AG09309 (cell line): ENCODE measurements at places on chromosomes 12 and 14.

- no peak for DNase-seq
Observed at GRCh38 chr12:110686294-110686903, 2.5 kb downstream of the HVCN1 start.

- DNase-seq, result no peak
Observed at GRCh38 chr12:54128416-54128815, 60.4 kb downstream of the SMUG1 start.

DNA sequence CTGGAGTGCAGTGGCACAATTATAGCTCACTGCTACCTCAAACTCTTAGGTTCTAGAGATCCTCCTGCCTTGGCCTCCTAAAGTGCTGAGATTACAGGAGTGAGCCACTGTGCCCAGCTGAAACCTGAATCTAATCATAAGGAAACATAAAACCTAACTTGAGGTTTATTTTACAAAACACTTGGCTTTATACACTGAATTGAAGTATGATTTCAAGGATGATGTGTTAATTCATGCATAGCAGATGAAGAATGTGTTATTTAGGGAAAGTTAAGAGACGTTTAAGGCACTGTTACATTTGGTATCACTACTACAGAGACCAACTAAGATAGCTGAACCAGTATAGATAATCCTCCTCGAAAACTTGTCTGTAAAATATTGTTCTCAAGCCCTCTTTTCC is 6.4 kb downstream of the DICER1 start:
- DNase-seq, result no peak

DNA sequence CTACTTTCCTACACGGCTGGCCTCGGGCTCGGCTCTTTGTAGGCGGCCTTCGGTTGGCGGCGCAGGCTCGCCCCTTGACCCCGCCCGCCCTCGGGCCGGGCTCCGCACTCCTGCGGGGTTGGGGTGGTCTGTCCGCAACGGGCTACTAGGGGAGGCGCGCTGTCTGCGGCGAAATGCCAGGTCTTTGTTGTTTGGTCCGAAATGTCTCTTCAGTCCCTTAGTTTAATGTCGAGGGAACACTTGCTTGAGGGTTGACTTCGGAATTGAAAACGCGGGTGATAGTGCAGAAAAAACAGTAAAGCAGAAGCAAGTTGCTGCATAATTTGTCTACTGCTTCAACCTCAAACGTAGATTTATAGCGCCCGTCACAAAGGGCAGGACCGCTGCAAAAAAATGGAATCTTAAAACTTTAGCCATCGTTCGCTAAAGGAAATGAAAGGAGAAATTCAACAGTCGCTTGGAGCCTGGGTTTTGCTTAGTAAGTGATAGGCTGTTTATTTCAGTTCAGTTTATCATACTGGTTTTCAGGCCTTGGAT is 390 bp downstream of the JKAMP start:
- no peak for DNase-seq

DNA sequence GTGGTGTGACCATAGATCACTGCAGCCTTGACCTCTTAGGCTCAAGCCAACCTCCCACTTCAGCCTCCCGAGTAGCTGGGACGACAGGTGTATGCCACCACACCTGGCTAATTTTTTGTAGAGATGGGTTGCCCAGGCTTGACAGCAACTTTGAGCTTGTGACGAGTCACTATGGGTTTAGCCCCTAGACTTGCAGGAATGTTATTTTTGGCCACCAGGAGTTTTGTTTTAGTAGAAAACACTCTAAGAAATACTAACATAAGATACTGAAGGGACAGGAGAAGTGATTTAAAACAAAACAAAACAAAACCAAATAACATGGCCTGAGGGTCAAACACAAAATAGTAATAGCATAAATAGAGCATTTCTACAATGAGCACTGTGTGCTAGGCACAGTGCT is 26.4 kb downstream of the SETD3 start:
- no peak for DNase-seq

DNA sequence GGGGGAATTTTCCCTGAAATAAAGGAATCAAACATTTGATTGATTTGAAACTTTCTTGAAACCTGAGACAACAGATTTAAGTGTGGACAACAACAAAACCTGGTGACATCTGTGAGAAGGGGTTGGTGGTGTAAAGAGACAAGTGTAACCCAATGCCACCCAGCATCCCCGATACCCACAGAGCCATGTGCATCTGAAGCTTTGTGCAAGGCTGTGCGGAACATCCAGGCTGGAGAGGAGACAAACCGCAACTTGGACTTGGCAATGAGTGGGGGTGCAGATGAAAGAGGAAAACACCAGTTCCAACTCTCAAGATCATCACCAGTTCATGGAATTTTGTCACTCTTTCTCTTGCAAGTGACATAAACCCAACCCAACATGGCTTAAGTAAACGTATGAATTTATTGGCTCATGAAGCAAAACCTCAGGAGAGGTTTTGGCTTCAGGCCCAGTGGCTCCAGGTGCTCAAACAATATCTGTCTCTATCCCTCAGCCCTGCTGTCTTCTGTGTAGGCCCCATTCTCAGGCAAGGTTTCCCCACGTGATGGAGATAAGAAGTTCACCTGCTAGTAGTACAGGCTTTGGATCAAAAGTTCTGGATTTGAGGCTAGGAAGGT is 55.2 kb upstream of the NTF3 start:
- no peak for DNase-seq
